H1 (cell line): ENCODE measurements at places on chromosomes 11 and 22. TPM values are rescaled to one million over a fixed set of nuclear protein-coding genes. Genes with fewer than 3 reads are reported as not detected.

Gene TIMM10
- total RNA-seq: 109 and 117 TPM in 2 replicates

DNA sequence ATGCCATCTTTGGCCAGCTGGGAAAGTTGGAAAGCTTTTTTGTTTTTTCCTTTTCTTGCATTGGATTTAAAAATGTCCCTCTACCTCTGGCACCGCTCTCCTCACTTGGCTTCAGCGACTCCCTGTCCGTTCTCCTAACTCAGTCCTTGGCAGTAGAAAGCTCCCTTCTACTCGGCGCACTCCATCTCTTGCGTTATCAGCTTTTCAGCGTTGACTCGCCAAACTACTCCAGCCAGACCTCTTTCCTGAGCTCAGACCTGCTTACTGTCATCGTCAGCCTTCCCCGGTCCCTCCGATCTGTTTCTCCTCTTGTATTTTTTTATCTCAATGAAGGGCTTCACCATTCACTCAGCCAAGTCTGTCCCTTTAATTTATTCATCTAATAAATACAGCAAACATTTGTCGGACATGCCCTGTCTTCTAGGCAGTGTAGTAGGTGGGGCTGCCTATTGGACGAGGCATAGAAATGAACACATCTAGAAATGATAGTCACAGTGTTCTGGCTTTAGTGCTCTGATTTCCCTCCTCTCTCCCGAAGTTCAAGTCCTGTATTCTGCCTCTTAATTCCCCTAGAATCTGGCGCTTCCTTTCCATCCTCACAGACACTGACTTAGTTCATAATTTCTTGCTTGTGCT lies 839 bp downstream of the CEP164 start:
- DNase-seq: no peak

- peak; percentile 83 for DNase-seq
Measured at GRCh38 chr22:30425616-30426387, at the start of gene MTFP1. MTFP1 (plus strand) TSS chr22:30425768; CDS start chr22:30425880, 112 bp downstream.

GRCh38 chr11:36095716-36096115 lies 151.9 kb downstream of the LDLRAD3 start:
- no peak for DNase-seq

GRCh38 chr22:45670981-45671782 lies 452 bp upstream of the ATXN10 start:
- peak; percentile 73 for DNase-seq
